ENCODE measurements at places on chromosomes 16 and 17.

DNA sequence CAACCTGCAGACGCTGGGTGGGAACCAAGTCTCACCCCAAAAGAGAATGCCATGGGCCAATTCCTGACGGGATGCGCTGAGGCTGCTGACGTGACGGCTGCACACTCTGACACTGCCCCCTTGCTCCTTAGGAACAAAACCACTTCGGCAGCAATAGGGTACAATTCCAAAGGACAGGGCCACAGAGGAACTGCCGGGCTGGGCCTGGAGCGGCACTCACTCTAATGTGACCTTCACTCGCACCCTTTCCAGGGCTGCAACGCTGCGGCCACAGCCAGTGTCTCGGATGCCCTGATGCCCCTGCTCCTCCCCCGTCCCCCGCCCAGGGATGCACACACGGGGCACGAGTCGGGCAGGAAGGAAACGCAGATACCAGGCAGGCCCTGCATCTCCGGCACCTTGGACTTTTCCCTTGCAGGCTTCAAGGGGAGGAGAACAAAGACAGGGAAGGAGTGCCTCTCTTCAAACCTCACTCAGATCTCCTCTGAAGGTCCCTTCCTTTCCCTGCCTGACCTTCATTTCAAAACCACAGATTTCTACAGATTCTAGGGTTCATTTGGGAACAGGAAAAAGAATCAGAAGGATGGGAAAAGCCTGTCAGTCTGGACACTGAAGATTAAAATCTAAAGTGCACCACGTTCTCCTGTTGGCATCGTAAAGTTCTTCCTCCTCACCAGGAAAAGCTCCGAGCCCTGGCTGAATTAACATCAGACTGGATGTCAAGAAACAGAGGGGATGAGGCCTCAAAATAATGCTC is 2.3 kb downstream of the PITPNA start:
- no peak for DNase-seq

- DNase-seq, result no peak
Observed at GRCh38 chr16:66542396-66542795, 7.5 kb downstream of the TK2 start.

DNA sequence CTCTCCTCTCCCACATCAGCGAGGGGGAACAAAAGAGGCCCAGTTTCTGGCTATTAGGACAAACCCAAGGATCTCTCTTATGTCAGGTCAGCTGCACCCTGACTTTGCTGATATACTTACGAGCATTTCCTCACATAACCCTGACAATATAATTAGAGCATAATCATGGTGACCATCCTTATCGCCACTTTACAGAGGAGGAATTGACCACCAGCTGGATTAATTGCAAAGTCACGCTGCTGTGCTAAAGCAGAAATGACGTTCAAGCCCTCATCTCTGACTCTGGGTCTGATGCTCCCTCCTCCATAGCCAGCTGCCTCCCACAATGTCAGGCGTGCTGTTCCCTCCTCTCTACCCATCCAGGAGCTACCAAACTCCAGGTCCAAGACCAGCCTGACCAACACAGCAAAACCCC is 42.6 kb downstream of the TRARG1 start:
- no peak for DNase-seq

- DNase-seq, result no peak
Observed at GRCh38 chr17:65173284-65173793, 36.2 kb downstream of the RGS9 start.

DNA sequence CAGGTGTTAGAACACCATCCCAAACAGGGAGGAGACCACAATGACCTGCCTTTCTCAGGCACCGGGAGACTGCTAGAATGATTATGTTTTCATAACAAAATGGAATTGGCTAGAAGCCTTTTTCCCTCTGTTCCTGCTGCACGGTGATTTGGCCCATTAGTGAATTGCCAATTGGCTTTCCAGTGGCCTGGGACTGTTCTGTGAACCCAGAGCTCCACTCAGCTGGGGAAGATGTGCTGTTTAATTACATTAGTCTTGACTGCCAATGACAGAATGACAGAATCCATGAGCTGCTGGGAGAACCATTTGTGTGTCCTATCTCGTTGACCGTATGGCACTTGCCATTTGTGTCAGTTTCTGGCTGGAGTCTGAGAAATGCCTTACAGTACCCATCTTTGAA is 242.9 kb downstream of the CDH11 start:
- no peak for DNase-seq

DNA sequence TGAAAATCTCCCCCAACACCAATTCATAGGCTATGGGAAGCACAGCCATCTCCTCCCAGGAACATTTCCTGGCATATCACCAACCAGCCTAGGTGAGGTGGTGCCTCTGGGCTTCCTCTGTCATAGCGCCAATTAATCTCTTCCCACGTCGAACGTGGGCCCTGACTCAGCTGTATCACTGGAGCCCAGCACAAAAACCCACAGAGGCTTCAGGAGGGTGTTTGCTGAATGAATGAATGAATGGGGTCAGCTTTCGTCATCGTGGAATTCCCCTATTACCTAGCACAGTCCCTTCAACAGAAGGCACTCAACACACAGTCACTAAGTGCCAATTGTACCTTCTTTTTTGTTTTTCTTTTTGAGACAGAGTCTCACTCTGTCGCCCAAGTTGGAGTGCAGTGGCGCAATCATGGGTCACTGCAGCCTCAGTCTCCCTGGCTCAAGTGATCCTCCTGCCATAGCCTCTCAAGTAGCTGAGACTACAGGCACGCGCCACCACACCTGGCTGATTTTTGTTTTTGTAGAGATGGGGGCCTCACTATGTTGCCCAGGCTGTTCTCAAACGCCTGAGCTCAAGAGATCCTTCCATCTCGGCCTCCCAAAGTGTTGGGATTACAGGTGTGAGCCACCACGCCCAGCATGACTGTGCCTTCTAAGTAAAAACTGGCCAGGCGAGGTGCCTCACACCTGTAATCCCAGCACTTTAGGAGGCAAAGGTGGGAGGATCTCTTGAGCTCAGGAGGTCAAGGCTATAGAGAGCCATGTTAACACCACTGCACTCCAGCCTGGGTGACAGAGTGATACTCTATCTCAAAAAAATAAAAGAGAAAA is 4.1 kb downstream of the ZNF688 start:
- DNase-seq, result no peak

DNA sequence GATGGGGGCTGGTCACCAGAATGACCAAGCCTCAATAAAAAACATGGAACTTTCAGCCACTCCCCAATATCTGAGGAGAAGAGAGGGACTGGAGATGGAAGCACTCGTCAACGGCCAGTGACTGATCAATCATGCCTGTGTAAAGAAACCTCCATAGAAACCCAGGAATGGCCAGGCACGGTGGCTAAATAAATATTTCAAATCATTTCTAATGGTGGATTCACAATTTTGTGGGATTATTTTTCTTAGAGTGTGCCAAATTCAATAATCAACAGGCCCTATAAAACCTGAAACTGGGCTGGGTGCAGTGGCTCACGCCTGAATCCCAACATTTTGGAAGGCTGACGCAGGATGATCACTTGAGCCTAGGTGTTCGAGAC is 16.4 kb downstream of the NSMCE1 start:
- DNase-seq, result no peak

Data from NCI-H524 (cell line).